ENCODE measurements at places on chromosomes 5 and 9.

- DNase-seq: no peak
- H3K27me3 ChIP-seq: no peaks in the 10 kb centered on the region
- no peak overlapping the region for H3K4me3 ChIP-seq
Observed at GRCh38 chr5:171495122-171495700, 75.8 kb downstream of the FGF18 start.

DNA sequence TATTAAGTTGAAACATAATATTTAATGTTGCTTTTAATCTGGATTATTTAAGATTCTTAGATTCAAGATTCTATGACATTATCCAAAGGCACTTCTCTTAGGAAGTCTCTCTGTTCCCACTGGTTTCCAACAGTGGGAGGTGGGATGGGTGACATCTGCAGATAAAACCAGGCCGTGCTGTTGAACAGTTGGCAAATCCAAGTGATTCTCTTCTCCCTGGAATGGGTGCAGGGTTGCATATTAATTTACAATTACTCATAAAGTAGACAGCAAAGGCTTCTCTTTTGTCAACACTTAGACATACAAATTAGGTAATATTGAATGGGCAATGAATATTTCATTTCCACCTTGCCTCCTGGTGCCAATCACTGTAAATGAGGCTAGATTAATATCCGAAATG lies 233.7 kb upstream of the IL12B start:
- H3K27me3 ChIP-seq: no peaks in the 10 kb centered on the region
- no peaks in the 10 kb centered on the region for H3K4me1 ChIP-seq
- no peak overlapping the region for H3K4me3 ChIP-seq
- no peak for DNase-seq
- H3K27ac ChIP-seq: no peak overlapping the region

- no peaks in the 10 kb centered on the region for H3K4me1 ChIP-seq
- no peak for DNase-seq
- no peaks in the 10 kb centered on the region for H3K36me3 ChIP-seq
- no peaks in the 10 kb centered on the region for H3K27me3 ChIP-seq
- no peak overlapping the region for H3K27ac ChIP-seq
Observed at GRCh38 chr5:169628892-169629291, 8.2 kb upstream of the DOCK2 start.

GRCh38 chr5:175663186-175664184 lies 5.6 kb downstream of the HRH2 start:
- H3K27me3 ChIP-seq: no peaks in the 10 kb centered on the region
- no peak overlapping the region for H3K4me3 ChIP-seq
- no peak for DNase-seq
- H3K27ac ChIP-seq: no peak overlapping the region
- no peaks in the 10 kb centered on the region for H3K36me3 ChIP-seq

DNA sequence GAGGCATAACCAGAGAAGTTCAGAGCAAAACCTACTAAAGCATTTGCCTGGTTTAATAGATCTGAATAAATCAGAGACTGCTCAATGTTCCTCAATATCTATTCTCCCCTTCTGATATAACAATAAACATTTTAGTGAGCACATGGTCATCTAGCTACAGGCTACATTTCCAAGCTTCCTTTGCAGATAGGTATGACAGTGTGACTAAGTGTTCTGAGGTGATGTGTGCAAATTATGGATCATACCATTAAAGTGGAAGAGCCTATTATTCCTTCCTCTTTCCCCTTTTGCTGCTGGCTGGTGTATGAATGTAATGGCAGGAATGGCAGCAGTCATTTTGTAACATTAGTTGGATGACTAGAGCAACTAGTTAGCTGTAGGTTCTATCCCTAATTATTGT lies 285.8 kb upstream of the RASA1 start:
- DNase-seq: no peak
- no peak overlapping the region for H3K27ac ChIP-seq
- H3K36me3 ChIP-seq: no peaks in the 10 kb centered on the region
- H3K4me1 ChIP-seq: no peaks in the 10 kb centered on the region
- no peak overlapping the region for H3K4me3 ChIP-seq

GRCh38 chr5:178453224-178453623 lies 137.0 kb downstream of the COL23A1 start:
- no peak overlapping the region for H3K27ac ChIP-seq
- no peak for DNase-seq
- H3K27me3 ChIP-seq: no peaks in the 10 kb centered on the region
- H3K4me1 ChIP-seq: no peaks in the 10 kb centered on the region
- no peaks in the 10 kb centered on the region for H3K36me3 ChIP-seq
- H3K4me3 ChIP-seq: no peak overlapping the region

DNA sequence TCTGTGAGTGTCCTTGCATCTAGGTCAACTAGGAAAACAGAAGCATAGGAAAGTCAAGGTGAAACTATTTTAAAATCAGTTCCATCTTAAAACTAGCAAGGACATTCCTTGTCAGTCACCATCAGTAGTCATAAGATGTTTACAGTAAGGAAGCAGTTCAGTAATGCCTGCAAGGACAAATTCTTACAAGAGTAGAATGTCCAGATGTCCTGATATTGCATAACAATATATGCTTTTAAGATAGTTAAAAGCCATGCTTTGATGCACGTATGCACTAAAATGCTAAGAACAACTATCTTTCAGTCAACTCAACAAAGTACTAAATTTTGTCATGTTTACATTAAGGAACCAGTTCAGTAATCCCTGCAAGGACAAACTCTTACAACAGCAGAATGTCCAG lies 11.3 kb upstream of the SVEP1 start:
- no peaks in the 10 kb centered on the region for H3K27me3 ChIP-seq
- no peak overlapping the region for H3K4me3 ChIP-seq
- no peaks in the 10 kb centered on the region for H3K4me1 ChIP-seq
- H3K36me3 ChIP-seq: no peaks in the 10 kb centered on the region
- H3K27ac ChIP-seq: no peak overlapping the region

DNA sequence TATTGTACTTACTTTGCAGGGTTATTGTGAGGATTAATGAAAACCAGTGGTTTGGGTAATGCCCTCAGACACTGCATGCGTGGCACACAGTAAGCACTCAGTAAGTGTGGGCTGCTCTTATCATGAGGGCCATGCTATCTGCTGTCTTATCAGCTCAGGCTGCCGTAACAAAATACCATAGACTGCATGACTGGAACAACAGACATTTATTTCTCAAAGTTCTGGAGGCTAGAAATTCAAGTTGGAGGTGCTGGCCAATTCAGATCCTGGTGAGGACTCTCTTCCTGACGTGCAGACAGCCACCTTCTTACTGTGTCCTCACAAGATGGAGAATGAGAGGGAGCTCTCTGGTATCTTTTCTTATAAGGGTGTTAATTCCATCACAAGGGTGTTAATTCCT lies 23.9 kb upstream of the SH3PXD2B start:
- H3K4me1 ChIP-seq: no peaks in the 10 kb centered on the region
- no peaks in the 10 kb centered on the region for H3K27me3 ChIP-seq
- no peak for DNase-seq
- H3K4me3 ChIP-seq: no peak overlapping the region
- H3K27ac ChIP-seq: no peak overlapping the region

DNA sequence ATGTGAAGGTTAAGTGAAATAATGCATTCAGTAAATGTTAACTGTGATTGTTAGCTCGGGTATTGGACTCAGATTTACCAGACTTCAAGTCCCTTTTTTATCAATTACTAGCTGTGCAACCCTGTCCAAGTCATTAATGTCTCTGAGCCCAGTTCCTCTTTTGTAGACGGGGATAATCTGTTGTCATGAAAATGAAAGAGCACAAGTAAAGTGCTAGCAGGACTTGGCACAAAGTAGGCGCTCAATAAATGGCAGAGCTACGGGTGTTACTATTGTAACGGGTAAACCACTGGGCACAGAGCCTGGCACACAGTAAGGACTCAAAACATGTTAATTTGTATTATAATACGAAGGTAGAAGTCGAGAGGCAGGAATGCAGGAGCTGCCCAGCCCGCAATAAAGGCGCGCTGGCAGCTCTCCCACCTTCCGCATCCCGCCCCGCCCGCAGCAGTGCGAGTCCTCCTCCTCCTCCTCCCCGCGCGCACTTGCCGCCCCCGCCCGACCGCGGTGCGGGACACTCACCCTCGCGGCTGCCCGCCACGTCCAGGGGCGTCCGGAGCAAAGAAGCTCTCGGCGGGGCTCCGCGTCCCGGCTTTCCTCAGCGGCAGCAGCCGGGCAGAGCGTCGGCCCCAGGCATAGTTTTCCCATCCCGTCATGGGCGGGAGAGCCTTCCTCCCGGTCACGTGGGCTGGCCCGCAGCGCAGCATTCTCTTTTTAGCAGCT lies at the start of gene C1QTNF2:
Gene C1QTNF2 (minus strand): TSS at position 637 of the 723 bp plus-strand sequence. CDS start 15,615 bp downstream, outside the sequence.
- H3K4me1 ChIP-seq: peaks cover 3% of the 10 kb centered on the region
- peaks cover 4% of the 10 kb centered on the region for H3K27me3 ChIP-seq
- H3K4me3 ChIP-seq: peak within 1 kb of the TSS; percentile 68
- no peak within 1 kb of the TSS for H3K27ac ChIP-seq

GRCh38 chr5:135020111-135020895 lies 13.7 kb downstream of the PITX1 start:
- no peak for DNase-seq
- peaks cover under 1% of the 10 kb centered on the region for H3K27me3 ChIP-seq
- no peak overlapping the region for H3K4me3 ChIP-seq
- H3K27ac ChIP-seq: no peak overlapping the region
- no peaks in the 10 kb centered on the region for H3K36me3 ChIP-seq

- H3K4me1 ChIP-seq: no peaks in the 10 kb centered on the region
- H3K27me3 ChIP-seq: no peaks in the 10 kb centered on the region
- H3K27ac ChIP-seq: no peak overlapping the region
Observed at GRCh38 chr5:124349931-124350330, 396.5 kb downstream of the ZNF608 start.

GRCh38 chr5:127409246-127409917 lies 108.1 kb upstream of the PRRC1 start:
- no peak overlapping the region for H3K27ac ChIP-seq
- no peak for DNase-seq
- peaks cover 3% of the 10 kb centered on the region for H3K4me1 ChIP-seq
- no peak overlapping the region for H3K4me3 ChIP-seq

GRCh38 chr9:106056328-106056727 lies 362.0 kb downstream of the TMEM38B start:
- DNase-seq: no peak
- no peaks in the 10 kb centered on the region for H3K27me3 ChIP-seq
- H3K27ac ChIP-seq: no peak overlapping the region

DNA sequence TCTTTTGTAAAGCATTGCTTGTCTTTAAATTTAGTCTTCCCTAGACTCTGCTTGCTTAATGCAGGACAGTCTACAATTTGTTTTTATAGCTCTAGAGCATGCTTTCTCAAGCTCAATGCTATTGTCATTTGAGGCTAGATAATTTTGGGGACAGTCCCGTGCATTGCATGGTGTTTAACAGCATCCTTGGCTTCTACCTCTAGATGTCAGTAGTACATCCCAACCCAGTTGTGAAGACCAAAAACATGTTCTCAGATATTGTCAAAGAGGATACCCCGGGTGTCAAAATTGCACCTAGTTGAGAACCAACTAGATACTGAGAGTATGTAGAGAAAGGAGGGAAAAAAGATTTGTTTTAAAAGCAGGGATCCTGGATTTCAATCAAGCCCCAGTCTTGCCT lies 277.5 kb downstream of the CEMIP2 start:
- H3K36me3 ChIP-seq: no peaks in the 10 kb centered on the region
- DNase-seq: peak; percentile 4
- H3K27ac ChIP-seq: no peak overlapping the region
- H3K4me1 ChIP-seq: no peaks in the 10 kb centered on the region
- no peak overlapping the region for H3K4me3 ChIP-seq

- DNase-seq: no peak
- no peaks in the 10 kb centered on the region for H3K27me3 ChIP-seq
- peaks cover 14% of the 10 kb centered on the region for H3K4me1 ChIP-seq
- H3K27ac ChIP-seq: no peak overlapping the region
Observed at GRCh38 chr9:109319626-109320241, 1.1 kb downstream of the EPB41L4B start.

DNA sequence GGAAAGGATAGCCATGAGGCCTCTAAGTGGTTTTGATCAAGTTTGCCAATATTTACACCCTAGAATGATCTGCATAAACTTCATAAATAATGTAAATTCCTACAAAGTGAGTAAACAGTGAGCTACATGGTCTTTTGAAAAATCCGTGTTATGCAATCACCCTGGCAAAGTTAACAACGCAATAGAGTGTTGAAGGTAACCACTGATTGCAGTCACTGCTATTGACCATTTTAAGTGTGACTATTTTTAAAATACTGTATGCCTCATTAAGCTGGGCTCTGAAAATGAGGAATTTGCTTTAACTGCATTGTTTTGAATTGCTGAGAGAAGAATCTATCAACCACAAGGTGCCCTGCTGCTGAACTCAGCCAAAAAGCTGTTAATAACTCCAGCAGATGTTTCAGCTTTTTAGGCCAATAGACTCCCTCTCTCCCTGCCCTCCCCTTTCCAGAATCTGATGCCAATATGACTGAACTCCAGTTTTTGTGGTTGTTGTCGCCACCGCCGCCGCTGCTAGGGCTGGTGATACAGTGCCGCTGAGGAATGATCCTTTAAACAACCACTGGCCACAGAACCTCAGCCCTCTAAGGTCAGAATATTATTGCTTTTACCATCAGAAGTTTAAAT lies 35.3 kb upstream of the SMARCA2 start:
- no peak overlapping the region for H3K4me3 ChIP-seq
- H3K27ac ChIP-seq: no peak overlapping the region
- no peaks in the 10 kb centered on the region for H3K4me1 ChIP-seq
- no peaks in the 10 kb centered on the region for H3K27me3 ChIP-seq
- no peak for DNase-seq
- H3K36me3 ChIP-seq: no peaks in the 10 kb centered on the region

DNA sequence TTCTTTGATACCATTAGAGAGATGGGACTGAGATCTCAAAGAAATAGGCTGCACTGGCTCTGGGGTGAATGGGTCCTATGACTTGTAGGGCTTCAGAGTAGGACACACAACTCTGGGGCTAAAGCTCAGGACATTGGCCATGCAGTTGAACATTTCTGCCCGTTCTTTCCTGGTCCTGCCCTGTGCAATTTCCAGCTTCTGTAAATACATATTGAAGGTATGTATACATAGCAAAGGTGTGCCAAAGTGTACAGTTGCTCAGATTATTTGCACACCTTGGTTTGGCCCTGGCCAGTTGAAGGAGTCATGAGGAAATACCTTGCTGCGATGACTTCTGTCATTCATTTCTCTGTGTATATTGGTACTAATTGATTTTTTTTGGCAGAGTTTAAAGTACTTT lies 52.8 kb upstream of the TAF11L2 start:
- H3K27me3 ChIP-seq: no peaks in the 10 kb centered on the region
- H3K36me3 ChIP-seq: no peaks in the 10 kb centered on the region
- H3K4me1 ChIP-seq: no peaks in the 10 kb centered on the region
- DNase-seq: no peak

GRCh38 chr5:68012429-68012828 lies 203.1 kb upstream of the PIK3R1 start:
- no peak overlapping the region for H3K27ac ChIP-seq
- H3K4me1 ChIP-seq: no peaks in the 10 kb centered on the region
- H3K27me3 ChIP-seq: no peaks in the 10 kb centered on the region
- H3K4me3 ChIP-seq: no peak overlapping the region

GRCh38 chr5:59562756-59563389 lies 330.7 kb downstream of the PDE4D start:
- H3K4me1 ChIP-seq: peaks cover 3% of the 10 kb centered on the region
- H3K4me3 ChIP-seq: no peak overlapping the region
- DNase-seq: peak; percentile 43
- H3K36me3 ChIP-seq: no peaks in the 10 kb centered on the region
- no peaks in the 10 kb centered on the region for H3K27me3 ChIP-seq
- H3K27ac ChIP-seq: no peak overlapping the region

GRCh38 chr5:80755626-80756025 lies 100.8 kb upstream of the DHFR start:
- no peak overlapping the region for H3K27ac ChIP-seq
- H3K36me3 ChIP-seq: no peaks in the 10 kb centered on the region
- H3K4me3 ChIP-seq: no peak overlapping the region
- H3K4me1 ChIP-seq: peaks cover 3% of the 10 kb centered on the region
- no peak for DNase-seq

- no peak overlapping the region for H3K27ac ChIP-seq
- DNase-seq: no peak
- no peak overlapping the region for H3K4me3 ChIP-seq
- no peaks in the 10 kb centered on the region for H3K4me1 ChIP-seq
- no peaks in the 10 kb centered on the region for H3K27me3 ChIP-seq
- no peaks in the 10 kb centered on the region for H3K36me3 ChIP-seq
Observed at GRCh38 chr5:22643356-22643755, 209.8 kb downstream of the CDH12 start.
